Mesenteric fat pad (tissue), 1 donor: ENCODE measurements at places on chromosomes 13 and 19. TPM values are rescaled to one million over a fixed set of nuclear protein-coding genes. Genes with fewer than 3 reads are reported as not detected.

DNA sequence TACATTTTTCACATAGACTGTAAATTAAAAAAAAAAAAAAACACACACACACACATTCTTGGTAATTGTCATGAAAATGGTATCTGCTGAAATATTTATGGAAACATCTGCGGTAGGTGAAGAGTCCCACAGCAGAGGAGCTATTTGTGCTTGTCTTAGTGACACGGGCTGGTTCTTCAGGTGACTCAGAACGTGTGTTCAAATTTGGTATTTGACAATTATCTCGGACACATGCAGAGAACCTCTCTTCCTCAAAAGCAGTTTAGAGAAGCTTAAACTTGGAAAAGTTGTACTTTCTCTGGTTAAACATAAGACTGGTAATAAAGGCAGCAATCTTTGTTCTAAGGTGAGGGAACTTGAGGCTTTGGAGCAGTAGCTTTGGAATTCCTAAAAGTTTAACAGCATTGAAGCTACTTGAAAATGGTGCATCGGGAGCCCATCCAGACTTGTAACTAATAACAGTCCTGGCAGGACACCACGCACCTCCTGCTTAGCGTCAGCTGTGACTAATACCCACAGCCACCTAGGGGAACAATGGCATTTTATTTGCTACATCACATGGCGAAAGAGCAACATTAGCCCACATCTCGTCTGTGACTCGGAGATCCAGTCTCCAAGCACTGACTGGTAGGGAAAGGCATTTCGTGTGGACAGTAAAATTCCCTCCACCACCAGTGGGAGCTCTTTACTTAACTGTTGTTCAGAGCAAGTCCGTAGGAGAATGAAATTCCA is 1505.1 kb upstream of the SLC10A2 start:
- DNase-seq = no peak

The WDR88 gene
- not detected for total RNA-seq

GRCh38 chr19:18453269-18454024 is 15.5 kb upstream of the ISYNA1 start:
- DNase-seq = no peak

- DNase-seq = no peak
Measured at GRCh38 chr13:85935868-85936467, 136.7 kb upstream of the SLITRK6 start.

GRCh38 chr19:14089412-14089661 is 1.2 kb downstream of the SAMD1 start:
- no peak for DNase-seq
